Stimulated activated CD8-positive, alpha-beta memory T cell treated with anti-CD3 and anti-CD28 coated beads, Interleukin-15, amount 100 ng/mL, for 4 hours (primary cell): ENCODE measurements at places on chromosomes 12 and 14.

DNA sequence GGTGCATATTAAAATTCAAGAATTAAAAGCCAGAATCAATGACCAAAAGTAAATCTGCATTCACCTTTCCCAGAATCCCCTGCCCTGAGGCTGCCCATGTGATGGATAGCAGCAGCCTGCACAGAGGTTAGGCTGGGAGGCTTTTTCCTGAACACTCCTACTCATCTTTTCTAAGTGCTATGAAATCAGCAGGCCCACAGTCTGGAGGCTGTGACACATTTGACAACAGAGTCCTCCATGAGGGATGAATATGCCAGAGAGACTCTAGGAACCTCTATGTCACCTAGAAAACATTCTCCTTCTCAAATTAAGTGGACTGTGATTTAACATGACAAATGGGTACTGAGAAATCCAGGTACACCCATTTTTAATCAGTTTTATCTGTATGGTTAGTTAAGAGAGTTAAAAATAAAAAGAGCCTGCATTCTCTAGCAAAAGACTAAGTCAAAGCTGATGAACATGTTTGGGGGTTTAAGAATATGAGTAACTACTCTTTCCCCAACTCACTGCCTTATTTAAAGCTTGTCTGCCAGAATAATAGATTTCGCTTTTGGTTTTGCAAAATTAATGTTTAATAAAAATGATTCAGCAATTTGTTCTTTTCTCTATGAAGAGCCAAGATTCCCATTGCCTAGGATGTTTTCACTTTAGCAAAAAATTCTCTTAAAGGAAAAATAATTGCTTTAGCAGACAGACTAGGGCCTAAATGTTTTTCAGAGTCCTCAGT lies 115.0 kb downstream of the RTN1 start:
- no peak for DNase-seq

DNA sequence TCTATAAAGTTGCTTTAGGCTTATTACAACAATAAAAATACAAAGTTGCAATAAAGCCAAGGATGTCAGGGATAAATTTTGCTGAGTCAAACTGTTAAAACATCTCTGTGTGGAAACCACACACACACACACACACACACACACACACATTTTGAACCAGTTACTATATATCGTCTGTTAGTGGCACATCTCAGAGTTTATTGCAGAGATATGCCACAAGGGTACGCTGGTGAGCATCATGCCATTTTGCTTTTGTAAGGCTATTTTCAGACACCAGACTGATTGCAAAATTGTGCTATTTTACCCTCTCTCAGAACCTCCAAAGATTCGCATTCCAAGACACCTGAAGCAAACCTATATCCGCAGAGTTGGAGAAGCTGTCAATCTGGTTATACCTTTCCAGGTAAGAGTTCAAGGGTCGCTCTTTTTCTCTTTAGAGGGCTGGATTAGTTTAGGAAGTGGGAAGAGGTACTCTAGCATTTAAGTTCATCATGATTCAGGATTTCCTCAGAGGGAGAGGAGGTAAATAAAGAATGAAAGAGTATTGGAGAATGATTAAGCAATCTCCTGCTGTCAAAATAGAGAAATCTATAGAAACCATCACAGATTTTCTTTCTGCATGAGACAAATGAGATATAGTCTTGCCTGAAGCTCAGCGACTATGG lies 27.3 kb upstream of the CHPT1 start:
- DNase-seq = no peak

- DNase-seq = no peak
Observed at GRCh38 chr12:46177025-46177424, 91.8 kb downstream of the SLC38A1 start.

DNA sequence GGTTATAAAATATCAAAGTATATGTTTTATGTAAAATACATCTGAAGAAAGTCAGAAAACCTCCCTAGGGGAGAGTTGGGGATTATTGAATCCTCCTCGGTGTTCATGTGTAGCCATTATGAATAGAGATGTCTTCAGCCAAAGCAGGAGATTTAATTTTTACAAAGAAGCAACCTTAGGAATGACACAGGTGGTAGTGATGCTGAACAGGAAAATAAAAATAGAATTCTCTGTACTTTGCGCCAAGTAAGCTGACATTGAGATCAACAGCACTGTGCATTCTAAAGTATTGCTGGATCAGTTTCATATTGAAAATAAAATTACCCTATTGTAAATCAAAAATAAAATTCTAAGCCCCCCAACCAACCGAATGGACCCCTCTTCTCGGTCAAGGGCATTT lies 132.8 kb upstream of the TRHDE start:
- no peak for DNase-seq

GRCh38 chr14:60183741-60184140 lies 18.5 kb upstream of the DHRS7 start:
- DNase-seq = no peak

DNA sequence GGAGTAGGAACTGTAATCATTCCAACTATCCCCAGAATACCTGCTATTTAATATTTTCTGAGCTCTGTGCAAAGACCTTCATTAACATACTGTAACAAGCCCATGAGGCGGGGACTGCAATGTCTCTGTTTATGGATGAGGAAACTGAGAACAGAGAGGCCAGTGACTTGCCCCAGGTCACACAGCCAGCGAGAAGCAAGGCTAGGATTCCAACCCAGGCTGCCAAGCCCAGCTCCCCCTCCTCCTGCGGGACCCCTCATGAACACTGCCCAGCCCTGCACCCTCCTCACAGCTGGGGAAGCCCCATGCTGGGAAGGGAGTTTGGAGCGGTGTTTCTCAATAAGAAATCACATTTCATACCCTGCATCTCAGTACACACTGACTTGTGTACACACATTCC lies 10.9 kb downstream of the HVCN1 start:
- no peak for DNase-seq

- DNase-seq = no peak
Observed at GRCh38 chr12:75438059-75438754, 42.3 kb upstream of the GLIPR1 start.

DNA sequence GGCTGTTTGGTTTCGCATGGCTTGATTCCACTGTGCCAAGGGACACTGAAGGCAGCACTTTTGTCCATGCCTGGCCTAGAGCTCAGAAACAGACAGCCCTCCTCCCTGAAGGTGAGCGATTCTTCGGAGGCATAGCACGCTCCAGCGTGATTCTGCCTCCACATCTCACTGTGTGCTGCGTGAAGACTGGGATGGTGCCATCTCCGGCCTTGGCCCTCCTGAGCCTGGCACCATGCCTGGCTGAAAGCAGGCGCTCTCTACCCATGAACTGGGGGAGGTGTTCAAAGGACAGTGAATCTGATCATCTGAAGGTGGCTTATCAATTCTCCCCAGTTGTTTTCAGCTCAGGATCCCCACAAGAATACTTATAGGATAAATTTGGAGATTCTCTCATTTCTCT lies 187.4 kb downstream of the TTC7B start:
- DNase-seq = no peak

DNA sequence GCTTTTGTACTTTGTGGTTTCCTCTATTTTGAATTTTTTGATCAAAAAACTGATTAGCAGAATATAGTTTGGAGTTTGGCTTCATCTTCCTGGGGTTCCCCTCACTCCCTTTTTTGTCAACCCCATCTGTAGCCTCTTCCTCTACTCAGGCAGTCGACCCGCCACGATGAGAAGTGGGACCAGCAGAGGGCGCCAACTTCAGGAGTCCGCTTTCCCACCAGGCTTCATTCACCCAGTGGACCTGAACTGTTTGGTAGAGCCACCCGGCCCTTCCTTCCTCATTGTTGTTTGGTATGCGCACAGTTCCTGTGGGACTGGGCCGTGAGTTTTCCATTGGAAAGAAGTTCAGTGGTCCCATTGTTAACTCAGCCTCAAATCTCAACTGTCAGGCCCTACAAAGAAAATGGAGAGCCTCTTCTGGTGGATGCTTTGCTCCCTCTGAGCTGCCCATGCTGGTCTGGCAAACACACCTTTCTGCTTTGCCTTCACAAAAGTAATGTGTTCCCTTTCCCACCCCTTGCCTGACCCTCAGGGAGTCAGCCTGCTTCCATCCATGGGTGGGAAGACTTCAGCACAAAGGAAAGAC lies 21.7 kb downstream of the TMBIM6 start:
- peak; percentile 55 for DNase-seq

- DNase-seq = no peak
Observed at GRCh38 chr14:103074729-103075367, 9.2 kb upstream of the LBHD2 start.

DNA sequence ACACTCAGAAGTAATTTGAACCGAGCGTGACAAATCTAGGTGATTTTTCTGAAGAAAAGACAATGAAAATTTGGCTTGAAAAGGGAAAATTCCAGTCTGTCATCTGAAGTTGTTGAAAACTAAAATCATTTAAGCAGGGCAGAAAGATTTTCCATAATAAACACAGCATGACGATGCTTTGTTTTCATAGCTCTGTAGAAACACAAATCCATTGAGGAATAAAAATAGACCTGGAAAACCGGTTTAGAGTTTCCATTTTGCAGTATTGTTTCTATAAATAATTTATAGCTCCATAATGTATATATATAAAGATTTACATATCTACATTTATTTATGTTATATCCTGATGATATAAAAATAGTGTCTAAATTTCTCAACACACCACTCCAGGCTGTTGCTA lies 1918.5 kb upstream of the FLRT2 start:
- DNase-seq = no peak

GRCh38 chr14:56351861-56352260 lies 227.7 kb upstream of the TMEM260 start:
- DNase-seq = no peak

GRCh38 chr14:74548881-74549280 lies 55.3 kb downstream of the ISCA2 start:
- no peak for DNase-seq

DNA sequence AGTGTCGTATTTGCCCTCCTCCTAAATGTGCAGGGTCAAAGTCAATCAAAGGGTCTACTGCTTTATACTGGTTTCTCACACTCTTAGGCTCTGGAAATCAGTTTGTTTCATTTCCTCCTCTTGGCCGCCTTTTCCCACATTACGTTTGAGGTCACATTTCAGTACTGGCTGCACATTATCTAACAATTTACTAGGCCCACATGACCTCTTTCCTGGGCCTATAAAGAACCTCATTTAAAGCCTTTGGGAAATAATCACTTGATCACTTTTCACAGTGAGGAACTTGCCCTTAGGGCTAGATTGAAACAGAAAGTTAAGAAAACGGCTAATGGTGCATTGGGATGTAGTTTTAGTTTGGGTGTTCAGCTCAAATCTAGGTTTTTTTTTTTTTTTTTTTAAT lies 497.5 kb downstream of the RERGL start:
- DNase-seq = no peak

GRCh38 chr14:70188322-70188658 lies 461 bp downstream of the SLC8A3 start:
- peak; percentile 1 for DNase-seq

GRCh38 chr14:75442166-75442565 lies 14.3 kb downstream of the JDP2 start:
- no peak for DNase-seq

DNA sequence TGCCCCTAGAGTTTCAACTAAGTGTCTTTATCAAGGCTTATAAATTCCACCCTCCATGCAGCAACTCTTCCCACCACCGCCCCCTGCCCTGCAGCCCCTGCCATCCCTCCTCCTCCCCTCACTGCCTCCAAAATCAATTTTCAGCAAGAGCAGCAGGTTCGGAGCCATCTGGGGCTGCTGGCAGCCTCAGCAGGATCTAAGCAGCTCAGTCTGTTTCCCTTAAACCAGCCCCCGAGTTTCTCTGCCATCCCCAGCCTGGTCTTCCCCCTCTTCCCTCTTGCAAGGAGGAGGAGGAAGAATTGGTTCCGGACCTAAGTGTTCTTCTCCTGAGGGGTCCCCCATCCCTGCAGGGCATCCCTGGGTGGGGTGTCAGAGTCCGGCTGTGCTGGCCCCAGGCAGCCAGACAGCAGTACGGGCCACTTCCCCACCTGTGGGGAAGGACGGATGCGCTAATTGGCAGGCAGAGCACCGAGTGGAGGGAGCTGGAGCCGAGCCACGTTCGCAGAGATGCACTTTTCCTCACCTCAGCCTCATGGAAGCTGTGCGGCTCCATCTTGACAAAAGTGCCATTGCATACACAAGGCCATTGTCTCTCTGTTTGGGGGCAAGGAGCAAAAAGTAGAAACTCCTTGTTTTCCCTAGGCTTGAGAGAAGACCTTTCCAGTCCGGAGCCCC lies 189.3 kb downstream of the KCNA5 start:
- no peak for DNase-seq

- DNase-seq = no peak
Observed at GRCh38 chr12:62738616-62739015, 196.3 kb downstream of the PPM1H start.

GRCh38 chr12:120515496-120515895 lies 13.5 kb downstream of the COQ5 start:
- DNase-seq = no peak

GRCh38 chr12:116924558-116925453 lies 14.1 kb downstream of the FBXW8 start:
- peak; percentile 16 for DNase-seq

- DNase-seq = no peak
Observed at GRCh38 chr12:77678621-77679020, 152.1 kb upstream of the NAV3 start.

- no peak for DNase-seq
Observed at GRCh38 chr12:118109088-118109487, 5.3 kb upstream of the VSIG10 start.

DNA sequence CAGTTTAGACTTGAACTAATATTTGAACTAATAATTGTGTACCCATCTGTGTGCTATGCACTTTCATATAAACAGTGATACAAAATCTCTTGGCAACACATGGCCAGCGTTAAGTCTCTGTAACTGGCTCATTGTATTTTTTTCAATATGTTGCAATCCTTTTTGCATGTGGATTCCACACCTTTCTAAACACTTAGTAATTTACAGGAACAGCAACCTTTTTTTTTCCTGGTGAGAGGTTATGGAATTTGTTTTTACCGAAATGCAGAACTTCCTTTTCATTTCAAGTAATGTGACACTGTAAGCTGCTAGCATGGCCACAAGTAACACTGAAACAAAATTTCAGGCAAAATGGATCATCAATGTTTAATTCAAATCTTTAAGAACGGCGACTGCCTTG lies 45.4 kb upstream of the EPS8 start:
- no peak for DNase-seq

DNA sequence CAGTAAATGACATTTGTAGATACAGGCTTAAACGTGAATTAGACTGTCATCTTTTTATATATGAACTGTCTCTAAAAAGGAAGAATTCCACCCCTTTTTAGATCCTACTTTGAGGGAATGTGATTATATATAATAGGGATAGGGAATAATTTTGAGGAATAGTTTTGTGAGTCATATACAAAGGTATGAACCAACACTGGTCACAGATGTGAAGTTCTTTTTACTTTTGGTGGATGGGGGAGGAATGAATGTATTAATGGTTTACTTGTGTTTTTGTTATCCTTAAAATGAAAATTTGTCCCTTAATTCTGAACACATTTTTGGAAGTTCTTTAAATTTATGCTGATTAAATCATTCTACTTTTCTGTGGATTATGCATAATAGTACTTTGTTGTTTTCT lies 30.4 kb downstream of the FRS2 start:
- no peak for DNase-seq

- DNase-seq = no peak
Observed at GRCh38 chr14:100372357-100373048, 49.4 kb downstream of the SLC25A47 start.

DNA sequence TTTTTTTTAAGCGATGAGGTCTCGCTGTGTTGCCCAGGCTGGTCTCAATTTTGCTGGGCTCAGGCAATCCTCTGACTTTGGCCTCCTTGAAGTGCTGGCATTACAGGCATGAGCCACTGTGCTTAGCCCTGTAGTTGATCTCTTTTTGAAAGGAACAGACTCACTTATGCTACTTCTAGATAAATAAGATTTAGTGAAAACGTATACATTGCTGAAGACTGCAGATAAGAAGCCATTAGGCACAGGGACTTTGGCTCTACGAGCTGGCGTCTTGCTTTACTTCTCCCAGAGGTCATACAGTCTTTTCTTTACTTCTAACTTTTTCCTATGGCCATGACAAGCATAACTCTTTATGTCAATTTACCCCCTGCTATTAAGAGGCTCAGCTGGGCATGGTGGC lies 9.4 kb downstream of the PTGR2 start:
- DNase-seq = no peak
